Fibroblast of skin of left quadriceps (primary cell): ENCODE measurements at places on chromosomes 7 and 10.
A peak's percentile ranks its signal among the peaks of the same experiment; 100 is the strongest.

DNA sequence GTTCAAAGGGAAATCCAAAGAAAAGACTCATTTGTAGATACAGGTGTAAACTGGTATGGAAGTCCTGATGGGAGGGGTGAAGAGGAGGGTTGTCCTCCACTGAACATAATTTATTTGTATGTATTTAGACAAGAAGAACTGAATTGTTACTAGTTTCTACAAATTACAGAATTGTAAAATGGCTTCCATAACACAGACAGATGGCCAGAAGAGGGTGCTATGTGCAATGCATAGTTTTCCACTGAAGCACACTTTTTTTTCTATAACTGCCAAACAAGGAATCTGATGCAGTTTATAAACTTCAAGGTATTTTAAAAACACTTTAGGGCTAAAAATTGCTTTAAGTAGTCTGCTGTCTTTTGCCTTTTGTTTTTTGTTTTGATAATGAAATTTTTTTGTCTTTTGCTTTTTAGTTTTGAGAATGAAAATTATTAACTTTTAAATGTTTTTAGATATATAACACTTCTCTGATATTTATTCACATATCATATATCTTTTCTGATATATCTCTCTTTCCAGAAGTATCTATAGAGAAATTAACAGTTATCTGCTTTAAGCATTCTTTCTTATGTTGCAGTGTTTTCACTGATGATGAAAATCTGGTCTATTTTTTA lies 58.5 kb downstream of the PHYHIPL start:
- peak; percentile 9 for DNase-seq

DNA sequence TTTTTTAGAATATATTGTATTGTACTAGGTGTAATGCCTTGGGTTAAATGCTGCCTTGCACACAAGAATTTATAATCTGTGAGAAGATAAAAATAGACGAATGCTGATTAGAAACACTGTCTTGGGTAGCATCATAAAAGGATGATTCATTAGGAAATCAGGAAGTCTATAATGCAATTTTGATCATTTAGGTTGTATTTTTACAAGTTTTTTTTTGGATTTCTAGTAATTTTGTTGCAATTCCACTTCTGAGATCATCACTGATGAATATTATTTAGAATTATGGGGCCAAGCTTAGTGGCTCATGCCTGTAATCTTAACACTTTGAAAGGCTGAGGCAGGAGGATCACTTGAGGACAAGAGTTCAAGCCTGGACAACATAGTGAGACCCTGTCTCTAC lies 29.6 kb downstream of the WBP1L start:
- no peak for DNase-seq

DNA sequence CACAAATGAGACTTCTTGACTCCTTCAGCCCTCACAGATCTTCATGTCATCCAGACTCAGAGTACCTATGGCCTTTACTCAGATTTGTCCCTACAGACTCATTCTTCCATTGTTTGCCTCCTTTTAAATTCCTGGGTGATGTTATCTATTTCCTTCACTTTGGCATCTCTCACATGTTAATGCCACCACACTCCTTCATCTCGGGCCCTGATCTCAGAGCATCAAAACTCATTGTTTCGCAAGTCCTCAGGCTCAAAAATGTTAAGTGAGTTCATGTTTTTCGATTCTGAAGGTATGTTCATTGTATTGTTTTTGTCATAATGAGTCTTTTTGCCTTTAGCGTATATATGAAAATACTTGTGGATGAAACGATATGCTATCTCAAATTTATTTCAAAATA lies 62.3 kb upstream of the AHR start:
- no peak for DNase-seq

DNA sequence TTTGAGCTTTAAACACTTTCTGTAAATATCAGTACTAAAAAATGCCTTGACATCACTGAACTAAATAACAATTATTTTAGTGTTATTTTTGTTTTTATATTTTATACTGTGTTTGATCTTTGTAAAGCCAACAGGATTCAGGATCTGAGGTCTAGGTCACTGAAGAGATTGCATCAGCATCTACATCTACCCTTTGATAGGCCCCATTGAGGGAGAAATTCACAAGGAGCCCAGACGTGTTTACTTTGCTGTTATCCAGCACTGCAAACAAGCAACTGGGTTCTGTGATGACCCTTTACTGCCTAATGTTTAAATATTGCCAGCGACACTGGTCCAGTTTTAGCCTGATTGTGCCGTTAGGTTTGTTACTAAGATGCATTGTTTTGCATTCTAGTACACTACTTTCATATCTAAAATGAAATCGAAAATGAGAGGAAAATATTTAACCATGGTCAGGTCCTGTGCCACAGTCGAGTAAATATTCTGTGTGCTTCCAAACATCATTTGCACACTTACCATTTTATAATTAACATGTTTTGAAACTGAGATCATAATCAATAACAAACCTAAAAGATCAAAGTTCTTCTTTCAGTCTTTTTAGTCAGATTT lies 48.7 kb downstream of the SP8 start:
- DNase-seq = no peak

GRCh38 chr7:27235387-27236311 lies 7.0 kb upstream of the EVX1 start:
- DNase-seq = no peak

DNA sequence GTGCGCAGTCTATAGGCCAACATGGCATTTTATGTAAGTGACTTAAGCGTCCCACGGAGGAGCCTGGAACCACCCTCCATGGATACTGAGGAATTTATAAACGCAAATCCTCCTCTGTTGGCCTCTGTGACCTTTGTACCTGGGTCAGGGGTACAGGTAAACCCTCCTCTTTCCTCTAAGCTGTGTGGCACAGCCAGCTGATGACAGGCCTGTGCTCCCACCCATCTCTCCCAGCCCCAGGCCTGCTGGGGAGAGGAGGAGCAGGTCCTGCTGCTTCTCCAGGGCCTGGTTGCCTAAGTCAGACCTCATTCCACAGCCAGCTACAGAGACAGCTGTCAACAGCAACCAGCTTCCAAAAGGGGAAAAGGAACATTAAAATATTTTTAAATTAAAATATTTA lies 5.0 kb downstream of the AVPI1 start:
- DNase-seq = no peak

- DNase-seq = no peak
Observed at GRCh38 chr10:75788394-75789205, 357.2 kb downstream of the LRMDA start.

DNA sequence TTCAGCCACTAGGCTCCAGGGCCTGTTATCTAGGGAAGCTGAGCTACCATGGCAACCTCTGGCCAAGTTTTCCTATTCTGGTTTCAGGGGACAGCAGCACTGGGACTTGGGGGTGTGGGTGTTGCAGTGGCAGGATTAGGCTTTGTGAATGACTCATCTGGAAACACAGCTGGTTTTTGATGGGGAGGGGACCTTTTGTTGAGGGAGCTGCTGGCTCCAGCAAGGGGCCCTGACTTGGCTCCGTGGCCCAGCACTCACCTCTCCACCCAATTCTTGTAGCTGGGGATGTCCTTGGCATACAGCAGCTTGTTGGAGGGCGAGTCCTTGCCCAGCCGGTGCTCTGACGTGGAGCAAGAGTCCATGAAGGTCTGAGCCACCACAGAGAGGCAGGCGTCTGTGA lies 435.9 kb downstream of the PLXNA4 start:
- no peak for DNase-seq

DNA sequence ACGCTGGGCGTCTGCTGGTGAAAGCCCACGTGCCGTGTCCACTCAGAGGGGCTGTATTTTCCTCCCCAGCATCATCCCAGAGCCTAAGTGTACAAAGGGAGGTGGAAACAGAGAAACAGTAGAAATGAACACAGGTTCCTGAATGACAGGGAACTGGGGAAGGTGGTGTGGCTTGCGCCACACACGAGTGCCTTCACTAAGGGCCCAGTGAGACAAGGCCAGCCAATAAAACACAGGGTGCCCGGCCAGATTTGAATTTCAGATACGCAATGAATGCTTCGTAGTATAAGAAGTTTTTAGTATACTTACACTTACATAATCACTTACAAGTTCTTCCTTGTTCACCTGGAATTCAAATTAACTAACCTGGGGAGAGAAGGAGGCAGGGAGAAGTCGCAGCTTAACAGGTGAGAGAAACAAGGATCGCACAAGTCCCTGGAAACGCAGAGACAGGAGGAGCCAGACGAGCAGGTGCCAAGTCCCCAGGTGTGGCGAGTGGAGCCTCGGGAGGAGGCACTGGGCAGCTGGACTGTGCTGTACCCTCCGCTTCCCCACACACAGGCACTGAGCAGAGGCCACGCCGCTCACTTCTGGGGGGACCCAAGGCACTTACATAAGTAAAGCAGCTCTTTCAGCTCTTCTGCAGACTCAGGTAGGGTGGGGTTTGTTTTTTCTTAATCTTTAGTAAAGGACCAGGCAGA lies 105.2 kb upstream of the MGMT start:
- DNase-seq = no peak

GRCh38 chr7:96663457-96663856 lies 46.2 kb downstream of the SEM1 start:
- DNase-seq = no peak

DNA sequence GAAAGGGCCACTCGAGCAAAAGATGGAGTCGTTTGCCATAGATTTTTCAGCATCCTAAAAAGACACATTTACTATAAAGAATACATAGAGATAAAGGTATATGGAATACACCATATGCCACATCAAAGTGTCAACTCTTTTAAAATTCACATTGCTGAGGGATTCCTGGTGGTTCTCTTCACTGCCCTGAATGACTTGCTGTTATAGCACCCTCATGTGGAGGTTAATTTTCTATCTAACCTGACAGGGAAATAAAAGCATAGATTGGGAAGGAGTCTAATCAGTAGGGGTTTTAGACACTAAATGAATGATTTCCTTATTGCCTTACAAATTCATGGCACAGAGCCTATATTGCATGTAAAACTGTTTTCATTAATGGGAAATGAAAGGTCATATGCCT lies 25.9 kb downstream of the DNAH11 start:
- no peak for DNase-seq

DNA sequence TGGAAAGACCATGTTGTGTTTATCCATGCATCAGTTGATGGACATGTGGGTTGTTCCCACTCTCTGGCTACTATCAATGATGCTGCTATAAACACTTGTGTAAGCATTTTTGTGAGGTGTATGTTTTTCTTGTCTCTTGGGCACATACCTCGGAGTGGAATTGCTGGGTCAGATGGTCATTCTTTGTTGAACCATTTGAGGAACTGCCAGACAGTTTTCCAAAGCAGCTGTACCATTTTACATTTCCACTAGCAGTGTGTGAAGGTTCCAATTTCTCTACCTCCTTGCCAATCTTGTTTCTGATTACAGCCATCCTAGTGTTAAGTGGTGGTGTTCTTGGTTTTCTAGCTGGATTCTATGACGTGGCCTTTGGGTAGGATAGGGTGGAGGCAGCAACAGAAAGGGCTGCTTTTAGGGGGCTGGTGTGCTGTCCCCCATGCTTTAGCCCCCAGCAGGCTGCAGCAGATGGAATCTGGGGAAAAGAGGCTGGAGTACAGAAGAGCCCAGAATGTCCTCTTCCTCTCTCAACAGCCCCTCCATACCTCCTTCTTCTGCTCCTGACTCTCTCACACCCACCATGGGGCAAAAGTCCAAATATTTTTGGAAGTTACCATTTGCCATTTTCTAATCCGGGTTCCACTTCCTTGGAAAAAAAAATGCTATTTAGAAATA lies 352.7 kb downstream of the FRMD4A start:
- no peak for DNase-seq

GRCh38 chr7:51217804-51218203 lies 98.8 kb downstream of the COBL start:
- no peak for DNase-seq

DNA sequence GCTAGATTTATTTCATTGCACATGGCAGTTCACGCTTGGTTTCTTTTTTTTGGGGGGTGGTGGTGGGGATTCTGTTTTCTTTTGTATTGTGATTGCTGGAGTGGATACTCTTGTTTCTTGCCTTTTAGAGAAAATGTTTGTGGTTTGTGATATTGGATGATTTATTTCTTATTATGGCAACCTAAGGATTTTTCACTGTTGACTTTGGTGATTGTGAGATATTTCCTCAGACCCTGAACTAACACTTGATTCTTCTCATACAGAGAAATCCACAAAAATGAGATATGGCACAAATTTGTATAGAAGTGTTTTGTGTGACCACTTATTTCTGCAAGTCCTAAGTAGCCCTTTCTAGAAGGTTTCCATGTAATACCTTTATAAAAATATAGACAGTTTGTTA lies 871.1 kb downstream of the LRMDA start:
- DNase-seq = no peak

DNA sequence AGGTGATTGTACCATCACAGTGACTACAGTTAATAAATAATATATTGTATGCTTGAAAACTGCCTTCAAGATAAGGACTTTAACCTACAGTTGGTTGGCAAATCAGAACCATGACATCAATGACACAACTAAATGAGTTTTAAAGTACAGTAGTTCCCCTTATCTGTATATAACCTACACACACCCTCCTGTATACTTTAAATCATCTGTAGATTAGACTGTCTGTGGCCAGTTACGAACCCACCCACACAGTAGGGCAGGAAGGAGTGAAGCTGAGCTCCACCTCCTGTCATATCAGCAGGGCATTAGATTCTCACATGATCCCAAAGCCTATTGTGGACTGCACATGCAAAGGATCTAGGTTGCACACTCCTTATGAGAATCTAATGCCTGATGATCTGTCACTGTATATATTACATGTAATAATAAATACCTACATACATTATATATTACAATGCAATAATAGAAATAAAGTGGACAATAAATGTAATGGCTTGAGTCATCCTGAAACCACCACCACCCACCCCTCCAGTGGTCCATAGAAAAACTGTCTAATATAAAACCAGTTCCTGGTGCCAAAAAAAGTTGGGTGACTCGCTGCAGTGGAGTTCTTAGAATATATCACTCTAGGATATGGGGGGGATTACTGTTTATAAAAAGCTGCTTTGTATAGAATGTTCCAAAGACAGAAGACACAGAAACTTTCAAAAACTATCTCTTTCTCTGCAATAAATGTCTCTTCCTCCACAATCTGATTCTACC lies 5.6 kb downstream of the TPK1 start:
- peak; percentile 21 for DNase-seq

- DNase-seq = no peak
Observed at GRCh38 chr10:17062955-17063484, 66.6 kb downstream of the CUBN start.

DNA sequence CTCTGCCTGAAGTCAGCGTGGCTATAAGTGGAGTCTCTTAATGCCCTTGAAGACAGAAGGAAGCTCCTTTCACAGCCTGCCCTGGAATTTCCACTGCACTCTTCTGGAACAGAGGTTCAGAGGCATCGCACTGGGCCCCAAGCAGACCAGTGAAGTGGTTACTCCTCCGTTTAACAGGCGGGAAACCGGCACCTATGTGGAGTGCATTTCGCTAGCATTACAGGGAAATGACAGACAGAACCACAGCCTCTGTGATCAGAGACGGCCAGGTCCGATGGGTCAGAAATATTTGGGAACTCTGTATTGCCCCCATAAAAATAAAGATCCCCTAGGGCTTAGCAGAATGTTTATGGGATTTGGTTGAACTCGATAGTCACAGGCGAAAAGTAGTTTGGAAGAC lies 406.9 kb upstream of the PRKCQ start:
- DNase-seq = no peak

GRCh38 chr7:129405527-129405926 lies 28.7 kb upstream of the STRIP2 start:
- no peak for DNase-seq

GRCh38 chr10:7090529-7090928 lies 320.3 kb downstream of the SFMBT2 start:
- no peak for DNase-seq
